ENCODE measurements at places on chromosomes 13 and 19.

- no peak for DNase-seq
These were observed 6.5 kb downstream of the SYCE2 start for GRCh38 chr19:12912571-12912970.

GRCh38 chr13:21361706-21362105 is 97.4 kb downstream of the ZDHHC20 start:
- no peak for DNase-seq

DNA sequence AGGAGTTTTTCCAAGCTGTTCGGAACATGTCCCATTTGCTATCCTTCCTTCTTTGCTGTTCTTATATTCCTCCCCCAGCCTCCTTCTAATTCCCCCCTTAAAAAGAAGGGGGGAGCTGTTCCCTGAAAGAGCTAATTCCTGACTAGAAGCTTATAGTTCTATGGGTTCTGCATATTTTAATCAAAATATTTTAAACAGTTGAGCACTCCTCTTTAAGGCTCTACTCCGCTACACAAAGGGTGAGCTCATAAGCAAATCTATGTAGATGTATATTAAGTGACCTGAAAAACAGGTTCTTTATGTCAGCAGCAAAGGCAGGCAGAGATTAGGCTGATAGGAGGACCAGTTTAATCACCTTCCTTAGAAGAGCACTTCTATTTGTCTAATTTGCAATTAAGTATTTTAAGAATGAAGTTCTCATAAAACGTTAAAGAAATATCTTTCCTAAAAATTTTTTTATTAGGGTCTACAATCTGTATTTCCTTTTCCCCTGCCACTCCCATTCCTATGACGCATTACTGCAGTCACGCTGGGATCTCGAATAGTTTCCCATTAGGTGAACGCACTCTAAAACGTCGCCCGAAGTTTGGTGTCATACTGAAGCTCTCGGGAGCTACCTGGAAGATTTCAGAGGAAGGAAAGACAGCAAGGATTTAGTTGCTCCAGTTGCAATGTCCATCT is 5.2 kb downstream of the EFNB2 start:
- DNase-seq, result no peak

GRCh38 chr19:49347835-49348234 is 12.6 kb downstream of the CD37 start:
- no peak for DNase-seq

- DNase-seq, result no peak
These were observed 23.0 kb downstream of the CKM start for GRCh38 chr19:45299719-45300118.

DNA sequence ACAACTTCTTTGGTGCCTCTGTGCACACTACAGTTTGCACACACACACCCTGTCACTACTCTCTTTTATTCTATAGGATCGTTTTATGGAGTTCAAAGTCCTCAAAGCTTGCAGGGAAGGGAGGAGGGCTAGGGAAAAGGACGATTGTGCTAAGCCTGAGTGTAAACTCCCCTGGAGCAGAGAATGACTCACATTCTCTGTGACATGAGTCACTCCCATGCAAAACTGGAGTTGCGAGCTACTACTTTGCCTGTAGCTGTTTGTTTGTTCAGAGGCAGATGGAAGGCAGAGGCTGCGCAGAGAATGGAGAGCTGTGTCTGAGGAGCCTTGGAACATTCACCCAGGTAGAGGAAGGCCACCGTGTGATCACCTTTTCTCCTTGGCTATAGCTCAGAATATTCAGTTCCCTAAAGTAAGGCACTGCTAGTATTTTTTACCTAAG is 80.5 kb upstream of the MBNL2 start:
- DNase-seq, result no peak

Measured in renal cortex interstitium (tissue), 15 donors.